Epithelial cell of esophagus (primary cell): ENCODE measurements at places on chromosomes 2 and 18.

- no peak for DNase-seq
These were observed 41.8 kb downstream of the MAP4K3 start for GRCh38 chr2:39395313-39395712.

DNA sequence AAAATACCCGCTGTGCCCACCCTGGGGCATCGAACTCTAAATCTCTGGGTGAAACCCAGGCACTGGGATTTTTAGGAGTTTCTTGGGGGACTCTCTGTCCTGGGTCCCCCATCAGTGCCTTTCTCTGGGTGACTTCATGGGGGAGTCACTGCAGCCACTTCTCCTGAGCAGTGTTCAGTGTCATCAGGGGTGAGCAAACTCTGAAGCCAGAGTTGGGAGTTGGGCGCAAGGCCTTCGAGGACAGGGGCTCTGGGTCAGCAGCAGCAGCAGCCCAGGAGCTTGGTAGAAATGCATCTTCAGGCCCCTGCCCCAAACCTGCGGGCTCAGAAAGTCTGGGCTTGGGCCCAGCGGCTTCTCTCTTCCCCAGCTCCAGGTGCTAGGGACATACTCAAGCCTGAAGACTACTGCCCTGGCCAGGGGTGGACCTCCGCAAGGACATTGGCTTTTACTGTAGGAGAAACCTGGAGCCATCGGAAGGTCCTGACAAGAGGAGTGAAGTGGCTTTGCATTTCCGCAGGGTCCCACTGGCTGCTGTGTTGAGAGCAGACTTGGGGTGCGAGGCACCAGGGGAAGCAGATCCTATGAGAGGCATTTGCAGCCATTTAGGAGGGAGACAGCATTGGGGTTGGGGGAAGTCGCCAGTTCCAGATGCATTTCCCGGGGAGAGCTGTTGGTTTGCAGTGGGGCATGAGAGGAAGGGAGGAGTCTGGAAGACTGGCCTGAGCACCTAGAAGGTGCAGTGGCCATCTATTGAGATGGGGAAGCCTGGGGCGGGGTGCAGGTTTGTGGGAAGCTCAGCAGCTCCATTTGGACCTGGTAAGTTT, 51.5 kb upstream of the FAHD2A start:
- no peak for DNase-seq

DNA sequence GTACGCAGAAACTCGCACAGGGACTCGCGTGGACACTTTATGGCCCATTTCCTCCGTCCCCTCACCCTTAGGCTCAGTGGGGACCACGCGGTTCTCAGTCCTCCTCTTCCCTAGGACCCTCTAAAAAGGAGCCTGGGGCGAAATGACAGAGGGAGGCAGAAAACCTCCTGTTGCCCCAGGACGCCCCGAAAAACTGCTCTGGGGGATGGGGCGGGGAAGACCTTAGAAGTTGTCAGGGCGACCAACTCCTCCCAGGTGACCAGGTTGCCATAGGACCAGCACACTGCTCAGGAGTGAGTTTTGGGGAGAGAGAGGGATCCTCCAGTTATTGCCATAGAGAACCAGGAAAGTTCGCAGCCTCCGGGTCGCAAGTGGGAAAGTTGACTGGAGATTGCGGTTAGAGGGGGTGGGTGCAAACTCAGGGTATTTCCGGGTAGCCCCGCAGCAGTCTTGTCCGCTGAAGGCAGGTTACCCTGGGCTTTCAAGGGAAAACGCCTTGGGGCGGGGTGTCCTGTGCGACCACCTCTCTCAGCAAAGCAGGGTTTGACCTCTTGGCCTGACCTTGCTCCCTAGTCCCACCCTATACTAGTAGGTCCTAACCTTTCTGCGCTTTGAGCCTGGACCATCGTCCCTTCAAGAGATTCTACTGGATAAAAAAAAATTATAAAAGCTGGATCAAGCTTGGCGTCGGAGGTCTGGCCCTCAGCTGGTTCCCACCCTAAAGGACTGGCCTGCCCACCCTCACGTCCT, 7.8 kb upstream of the PAX3 start:
- DNase-seq: no peak

DNA sequence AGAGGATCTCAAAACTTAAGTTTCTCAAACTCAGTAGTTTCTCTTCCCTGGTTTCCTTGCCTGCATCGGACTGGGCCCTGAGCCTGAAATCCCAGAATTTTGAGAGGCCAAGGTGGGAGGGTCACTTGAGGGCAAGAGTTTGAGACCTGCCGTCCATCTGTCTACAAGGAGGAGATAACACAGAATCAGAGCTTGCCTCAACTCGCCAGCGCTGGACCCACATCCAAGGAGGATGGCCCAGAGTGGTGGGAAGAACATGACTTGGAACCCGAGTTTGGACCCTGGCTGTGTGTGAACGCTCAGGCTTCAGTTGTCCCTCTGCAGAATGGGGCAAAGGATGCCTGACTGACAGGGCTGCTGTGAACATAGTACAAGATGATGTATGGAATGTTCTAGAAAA, 80.1 kb downstream of the MCFD2 start:
- no peak for DNase-seq

DNA sequence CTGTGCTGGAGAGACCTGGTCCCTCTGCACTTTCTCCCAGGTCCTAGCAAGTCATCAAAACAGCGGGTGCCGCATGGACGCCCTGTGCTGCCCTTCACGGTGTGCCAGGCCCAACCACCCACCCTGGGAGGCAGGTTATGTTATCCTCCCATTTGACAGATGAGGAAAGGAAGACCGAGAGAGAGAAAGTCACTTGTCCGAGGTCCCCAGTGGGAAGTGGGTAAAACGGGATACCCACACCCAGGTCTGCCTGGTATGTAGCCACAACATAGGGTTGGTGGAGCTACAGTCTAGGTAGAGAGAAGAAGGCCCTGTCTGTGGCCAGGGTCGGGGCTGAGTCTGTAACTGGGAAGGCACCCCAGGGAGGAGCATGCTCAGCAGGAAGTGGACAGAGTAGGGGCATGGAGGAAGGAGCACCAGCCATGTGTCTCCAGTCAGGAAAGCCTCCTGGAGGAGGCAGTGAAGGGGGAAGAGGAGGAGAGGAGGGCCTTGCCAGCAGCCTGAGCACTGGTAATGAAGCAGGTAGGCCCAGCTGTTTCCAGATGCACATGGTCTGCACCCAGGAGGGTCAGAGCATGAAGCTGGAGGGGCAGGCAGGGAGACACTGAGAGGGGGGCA, 98.4 kb downstream of the ZFP36L2 start:
- no peak for DNase-seq

DNA sequence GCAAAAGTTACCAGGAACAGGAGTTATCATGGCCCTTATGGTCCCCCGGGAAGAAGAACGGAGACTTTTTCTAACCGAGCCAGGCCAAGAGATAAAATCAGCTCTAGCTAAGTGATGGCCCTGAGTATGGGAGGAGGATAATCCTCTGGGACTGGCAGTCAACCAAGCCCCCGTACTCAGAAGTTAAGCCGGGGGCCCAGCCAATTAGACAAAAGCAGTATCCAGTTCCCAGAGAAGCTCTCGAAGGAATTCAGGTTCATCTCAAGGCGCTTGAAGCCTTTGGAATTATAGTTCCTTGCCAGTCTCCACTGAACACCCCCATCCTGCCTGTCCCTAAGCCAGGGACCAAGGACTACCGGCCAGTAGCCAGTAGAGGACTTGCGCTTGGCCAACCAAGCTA, 365.3 kb upstream of the TCF4 start:
- no peak for DNase-seq

DNA sequence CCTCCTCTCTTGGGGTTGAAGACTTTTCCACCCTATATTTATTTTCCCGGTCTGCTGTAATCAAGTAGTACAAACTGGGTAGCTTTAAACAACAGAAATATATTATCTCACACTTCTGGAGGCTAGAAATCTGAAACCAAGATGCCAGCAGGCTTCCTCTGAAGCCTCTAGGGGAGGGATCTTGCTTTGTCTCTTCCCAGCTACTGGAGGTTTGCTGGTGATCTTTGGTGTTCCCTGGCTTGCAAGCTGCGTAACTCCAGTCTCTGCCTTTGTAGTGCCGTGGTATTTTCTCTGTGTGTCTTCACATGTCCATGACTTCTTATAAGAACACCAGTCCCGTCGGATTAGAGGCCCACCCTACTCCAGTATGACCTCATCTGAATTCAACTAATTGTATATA, 44.4 kb downstream of the MYO3B start:
- DNase-seq: no peak

DNA sequence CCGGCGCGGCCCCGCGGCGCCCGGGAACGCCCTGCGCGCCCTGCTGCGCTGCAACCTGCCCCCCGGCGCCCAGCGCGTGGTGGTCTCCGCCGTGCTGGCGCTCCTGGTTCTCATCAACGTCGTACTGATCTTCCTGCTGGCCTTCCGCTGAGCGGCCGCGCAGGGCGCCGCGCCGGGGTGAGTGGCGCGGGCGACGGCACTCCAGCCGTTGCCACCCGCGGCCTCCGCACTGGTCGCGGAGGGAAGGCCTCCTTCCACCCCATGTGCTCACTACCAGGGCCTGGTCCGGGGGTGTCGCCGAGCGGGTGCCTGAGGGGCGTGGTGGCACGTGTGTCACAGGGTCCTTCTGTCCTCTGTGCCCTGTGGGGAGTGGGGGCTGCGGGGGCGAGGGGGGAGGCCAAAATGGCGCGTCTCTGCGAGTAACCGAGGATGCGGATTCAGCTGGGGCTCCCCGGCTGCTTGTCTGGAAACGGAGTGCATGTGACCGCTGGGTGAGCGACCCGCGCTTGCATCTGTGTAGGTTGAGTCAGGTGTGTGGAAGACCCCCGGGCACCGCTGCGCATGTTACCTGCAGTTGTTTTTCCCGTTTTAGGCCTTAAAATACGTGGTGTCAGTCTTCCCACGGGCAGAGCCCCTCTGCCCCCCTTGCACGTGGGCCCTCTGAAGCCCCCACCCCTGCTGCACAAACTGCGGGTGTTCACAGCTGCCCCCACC, 58.0 kb downstream of the FAM168B start:
- DNase-seq: no peak

DNA sequence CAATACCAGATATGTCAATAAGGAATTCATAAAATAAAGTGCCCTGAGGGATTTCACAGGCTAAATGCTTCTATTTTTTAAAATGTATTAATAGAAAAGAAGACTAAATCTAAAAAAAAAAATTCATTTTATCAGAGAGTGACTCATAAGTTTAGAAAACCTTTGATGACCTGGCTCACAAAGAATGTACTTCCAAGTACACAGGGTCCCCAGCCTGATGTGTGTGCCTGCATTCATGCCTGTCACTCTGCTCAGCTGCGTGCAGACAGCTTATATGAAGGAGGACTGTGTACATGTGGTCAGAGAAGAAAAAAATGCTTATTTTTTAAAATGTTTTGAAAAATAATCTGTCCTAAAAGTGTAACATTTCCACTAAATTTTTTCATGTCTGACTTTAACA, 3.0 kb upstream of the CPS1 start:
- peak; percentile 59 for DNase-seq

GRCh38 chr2:190713471-190713870, 64.6 kb downstream of the NAB1 start:
- DNase-seq: no peak

DNA sequence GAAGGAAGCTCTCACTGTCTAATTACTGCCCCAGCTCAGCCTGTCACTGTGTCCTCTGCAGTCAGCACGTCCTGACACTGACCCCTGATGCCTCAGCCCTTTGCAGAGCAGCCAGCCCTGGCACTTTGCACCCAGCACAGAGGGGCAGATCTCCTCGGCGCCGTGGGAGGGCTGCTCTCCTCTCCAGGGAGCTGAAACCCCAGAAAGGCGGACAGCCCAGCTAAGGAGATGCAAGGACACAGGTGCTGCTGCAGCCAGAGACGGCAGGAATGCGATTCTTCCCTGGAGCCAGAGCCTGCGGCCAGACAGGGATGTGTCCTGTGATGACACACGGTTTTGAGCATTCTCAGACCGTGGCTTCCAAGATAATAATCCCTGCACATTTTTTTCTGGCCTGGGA, 34.5 kb upstream of the SIX3 start:
- DNase-seq: no peak

- DNase-seq: no peak
These were observed 15.1 kb downstream of the USP40 start for GRCh38 chr2:233551491-233551890.

DNA sequence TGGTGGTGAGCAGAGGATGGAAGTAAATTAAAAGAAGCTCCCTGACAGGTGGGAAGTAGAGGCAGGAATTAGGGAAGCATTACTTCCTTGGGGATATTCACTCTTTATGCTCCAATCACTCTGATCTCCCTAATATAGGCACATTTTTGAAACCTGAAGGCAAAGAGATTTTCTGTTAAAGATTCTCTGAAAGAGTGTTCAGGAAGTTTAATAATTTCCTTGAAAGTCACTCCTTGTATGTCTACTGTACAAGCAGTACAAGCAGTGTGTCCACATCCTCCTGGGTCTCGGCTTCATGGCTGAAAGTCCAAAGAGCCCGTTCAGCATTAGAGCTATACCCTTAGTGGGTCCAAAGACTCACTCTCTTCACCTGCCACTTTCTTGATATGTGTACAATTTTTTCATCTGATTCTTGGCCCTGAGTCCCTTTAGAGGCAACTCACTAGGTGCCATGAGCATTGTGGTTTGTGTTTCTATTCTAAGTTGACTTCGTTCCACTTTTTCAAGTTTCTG, 60.2 kb downstream of the AAK1 start:
- no peak for DNase-seq

- no peak for DNase-seq
These were observed 30.3 kb upstream of the NARS1 start for GRCh38 chr18:57651914-57652313.

- no peak for DNase-seq
These were observed 12.7 kb downstream of the USP39 start for GRCh38 chr2:85628658-85629057.

- DNase-seq: no peak
These were observed 317.9 kb downstream of the GBX2 start for GRCh38 chr2:235850289-235850688.

DNA sequence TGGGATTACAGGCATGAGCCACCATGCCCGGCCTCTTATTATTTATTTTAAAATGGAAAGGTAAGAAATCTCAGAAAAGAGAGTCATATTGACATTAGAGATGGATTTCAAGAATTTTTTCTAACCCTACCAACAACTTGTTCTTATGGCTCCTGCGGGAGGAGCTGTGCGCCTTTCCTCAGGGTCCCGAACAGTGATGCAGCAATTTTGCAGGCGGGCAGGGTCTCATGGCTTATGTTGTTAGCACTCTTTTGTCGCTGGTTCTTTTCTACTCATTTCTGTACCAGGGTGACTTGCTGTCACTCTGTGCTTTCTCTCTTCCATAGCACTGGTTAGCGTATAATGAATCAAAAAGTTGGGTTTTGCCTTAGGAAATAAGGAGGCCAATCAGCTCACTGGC, 148.8 kb upstream of the DLGAP1 start:
- no peak for DNase-seq

GRCh38 chr2:161344692-161345091, 36.5 kb downstream of the PSMD14 start:
- DNase-seq: no peak

DNA sequence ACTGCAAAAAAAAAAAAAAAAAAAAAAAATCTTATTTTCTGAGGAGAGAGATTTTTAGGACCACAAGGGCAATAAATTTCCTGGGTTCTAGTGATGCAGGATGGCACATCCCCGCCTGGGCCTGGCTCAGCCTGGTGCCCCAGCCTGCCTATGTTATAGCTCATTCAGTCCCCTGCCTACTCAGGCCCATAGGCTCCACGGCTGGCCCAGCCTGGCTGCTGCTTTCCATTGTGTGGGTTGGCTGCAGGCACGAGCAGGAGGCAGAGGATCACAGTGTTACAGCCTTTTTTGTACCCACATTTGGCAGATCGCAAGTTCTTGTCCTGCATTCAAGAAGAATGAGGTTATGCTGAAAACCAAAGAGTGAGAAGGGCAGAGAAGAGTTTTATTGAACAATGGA, 2.8 kb upstream of the SULT6B1 start:
- DNase-seq: no peak

GRCh38 chr18:6478121-6478520, 63.4 kb upstream of the L3MBTL4 start:
- no peak for DNase-seq

GRCh38 chr2:237682151-237682550, 54.8 kb downstream of the LRRFIP1 start:
- no peak for DNase-seq
